ENCODE measurements at places on chromosomes 5 and 9.

- DNase-seq = no peak
Measured at GRCh38 chr5:112183103-112183711, 235.9 kb downstream of the EPB41L4A start.

DNA sequence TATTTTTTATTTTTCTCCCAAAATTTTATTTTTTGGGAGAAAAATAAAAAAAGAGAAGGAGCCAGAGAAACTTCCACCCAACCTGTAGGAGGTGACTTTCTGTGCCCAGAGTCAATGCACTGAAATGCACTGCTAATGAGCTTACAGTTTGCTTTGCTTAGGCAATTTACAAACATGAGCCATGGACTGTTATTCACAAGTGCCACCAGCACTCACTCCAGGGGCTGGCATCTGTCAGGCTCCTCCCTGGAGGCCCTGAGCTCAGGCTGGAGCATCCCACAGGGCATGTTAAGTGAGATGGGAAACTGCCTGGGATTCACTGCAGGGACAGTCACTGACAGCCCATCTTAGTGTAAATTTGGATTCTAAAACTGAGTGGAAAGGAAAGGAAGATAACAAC, 74.9 kb downstream of the FANCC start:
- no peak for DNase-seq

GRCh38 chr5:139561655-139562451, 714 bp downstream of the UBE2D2 start:
- no peak for DNase-seq

DNA sequence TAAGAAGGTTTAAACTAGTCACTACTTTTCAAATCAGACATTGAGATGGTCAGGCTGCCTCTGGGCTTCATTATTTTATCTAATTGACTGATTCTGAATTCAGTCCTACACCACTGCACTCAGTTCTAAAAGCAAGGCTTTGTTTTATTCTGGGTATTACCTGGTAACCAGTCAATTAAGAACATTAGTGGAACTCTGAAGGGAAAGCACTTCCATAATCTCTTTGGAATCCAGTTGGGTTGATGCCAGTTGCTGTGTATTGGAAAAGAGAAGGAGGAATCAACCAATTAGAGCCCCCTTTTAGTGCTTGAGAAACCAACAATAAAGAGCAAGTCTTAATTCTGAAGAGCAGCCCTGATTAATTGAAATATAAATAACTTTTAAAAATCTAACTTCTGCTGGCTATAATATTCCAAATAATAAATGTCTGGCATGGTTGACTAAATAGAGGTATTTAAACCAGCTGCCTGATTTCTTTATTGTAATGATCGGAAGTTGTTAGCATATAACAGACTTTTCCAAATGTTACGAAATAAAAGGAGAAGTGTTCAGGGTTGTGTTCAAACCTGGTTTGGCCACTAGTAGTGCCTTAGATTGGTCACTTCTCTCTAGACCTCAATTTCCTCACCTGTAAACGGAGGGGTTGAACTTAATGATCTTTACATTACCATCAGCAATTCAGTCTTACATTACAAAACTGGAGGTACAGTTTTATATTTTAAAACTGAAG, 32.0 kb downstream of the CPEB4 start:
- DNase-seq = no peak

GRCh38 chr9:28051559-28052503, 478.6 kb upstream of the C9orf72 start:
- no peak for DNase-seq

- DNase-seq = no peak
Measured at GRCh38 chr9:96844040-96844439, 10.3 kb downstream of the ZNF782 start.

DNA sequence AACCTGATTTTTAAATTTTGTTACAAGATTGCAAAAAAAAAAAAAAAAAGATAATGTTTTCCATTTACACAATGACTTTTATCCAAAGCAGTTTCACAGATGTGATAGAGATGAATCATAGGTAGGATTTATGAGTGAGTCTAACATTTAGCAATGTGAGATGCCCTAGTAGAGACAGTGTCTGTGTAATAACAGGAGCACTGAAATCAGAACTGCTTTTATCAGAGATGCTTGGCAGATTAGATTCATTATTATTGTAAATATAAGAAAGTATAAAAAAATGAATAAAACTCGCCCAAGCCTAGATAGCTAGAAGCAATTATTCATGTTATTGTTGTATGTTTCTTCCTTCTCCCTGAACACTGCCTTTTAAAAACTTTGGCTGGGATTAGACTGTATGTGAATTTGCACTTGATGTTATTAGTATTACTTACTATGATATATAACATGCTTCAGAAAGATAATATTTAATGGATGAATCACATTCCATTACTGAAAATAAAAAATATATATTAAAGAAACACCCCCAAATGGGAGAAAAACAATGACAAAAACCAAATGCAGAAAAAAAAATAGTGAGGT, 567.3 kb upstream of the KLF4 start:
- no peak for DNase-seq

GRCh38 chr5:159337016-159337955, 7.0 kb upstream of the IL12B start:
- DNase-seq = peak; percentile 37

DNA sequence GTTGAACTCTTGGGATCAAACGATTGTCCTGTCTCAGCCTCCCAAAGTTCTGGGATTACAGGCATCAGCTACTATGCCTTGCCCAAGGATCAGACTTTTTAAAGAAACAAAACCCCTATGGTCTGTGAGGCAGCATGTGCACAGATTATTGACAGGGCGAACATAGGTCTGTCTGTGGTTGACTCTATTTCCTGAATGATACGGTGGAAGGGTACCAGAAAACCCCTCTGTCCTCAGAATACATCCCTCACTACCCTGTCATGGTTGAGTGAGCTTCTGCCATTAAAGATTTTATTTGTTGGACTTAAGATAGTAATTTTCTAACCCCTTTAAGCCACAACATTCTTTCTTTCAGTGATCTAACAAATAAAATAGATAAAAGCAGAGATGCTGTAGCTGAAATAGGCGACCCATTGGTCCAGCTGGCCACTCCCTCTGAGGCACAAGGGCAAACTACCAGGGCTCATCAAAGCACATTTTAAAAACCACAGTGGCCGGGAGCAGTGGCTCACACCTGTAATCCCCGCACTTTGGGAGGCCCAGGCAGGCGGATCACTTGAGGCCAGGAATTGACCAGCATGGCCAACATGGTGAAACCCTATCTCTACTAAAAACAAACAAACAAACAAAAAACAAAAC, 84.9 kb upstream of the ANKRD55 start:
- no peak for DNase-seq

GRCh38 chr9:121289772-121290370, 21.9 kb downstream of the GSN start:
- DNase-seq = no peak

DNA sequence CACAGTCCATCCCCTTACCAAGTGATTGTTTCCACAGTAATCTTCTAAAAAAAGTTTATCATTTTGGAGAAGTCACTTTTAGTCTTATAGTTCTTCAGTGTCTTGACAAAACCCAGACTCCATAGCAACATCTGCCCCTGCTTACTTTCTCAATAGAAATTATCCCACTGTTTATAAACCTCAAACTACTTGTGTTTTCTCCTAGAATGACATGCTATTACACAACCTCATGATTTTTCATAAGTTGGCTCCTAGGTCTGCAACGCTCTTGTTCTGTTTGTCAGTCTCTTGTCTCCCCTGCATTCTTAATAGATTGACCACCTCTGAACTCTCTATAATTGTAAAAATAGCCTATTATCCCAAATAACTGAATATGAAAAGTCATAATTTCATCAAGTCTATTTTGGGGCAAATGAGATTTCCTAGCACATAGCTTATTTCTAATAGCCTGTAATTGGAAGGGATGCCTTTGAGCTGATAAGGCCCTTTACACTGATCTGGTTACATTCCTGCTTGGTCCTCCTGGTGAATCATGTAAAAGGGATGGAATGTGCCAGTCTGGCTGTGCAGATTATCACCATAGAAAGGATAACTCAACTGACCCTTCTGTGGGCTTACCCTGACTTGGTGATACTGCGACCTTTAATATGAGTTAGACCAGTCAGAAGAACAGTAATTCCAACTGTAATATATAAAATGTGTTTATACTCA, 69.6 kb downstream of the CHSY3 start:
- no peak for DNase-seq

DNA sequence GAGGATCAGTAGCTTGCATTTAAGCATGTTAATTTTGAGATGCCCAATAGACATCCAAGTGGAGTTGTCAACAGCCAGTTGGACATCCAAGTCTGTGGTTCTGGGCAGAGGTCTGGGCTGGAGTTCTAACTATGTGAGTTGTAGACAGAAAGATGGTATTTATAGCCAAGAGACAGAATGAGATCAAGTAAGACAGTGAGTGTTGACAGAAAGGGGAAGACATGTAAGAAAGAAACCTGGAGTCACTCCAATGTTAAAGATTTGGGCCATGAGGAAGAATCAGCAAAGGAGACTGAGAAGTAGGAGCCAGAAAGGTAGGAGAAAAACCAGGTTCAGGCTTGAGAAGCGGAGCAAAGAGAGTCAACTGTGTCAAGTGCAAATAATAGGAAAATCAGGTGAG, 95.5 kb upstream of the PUM3 start:
- no peak for DNase-seq

DNA sequence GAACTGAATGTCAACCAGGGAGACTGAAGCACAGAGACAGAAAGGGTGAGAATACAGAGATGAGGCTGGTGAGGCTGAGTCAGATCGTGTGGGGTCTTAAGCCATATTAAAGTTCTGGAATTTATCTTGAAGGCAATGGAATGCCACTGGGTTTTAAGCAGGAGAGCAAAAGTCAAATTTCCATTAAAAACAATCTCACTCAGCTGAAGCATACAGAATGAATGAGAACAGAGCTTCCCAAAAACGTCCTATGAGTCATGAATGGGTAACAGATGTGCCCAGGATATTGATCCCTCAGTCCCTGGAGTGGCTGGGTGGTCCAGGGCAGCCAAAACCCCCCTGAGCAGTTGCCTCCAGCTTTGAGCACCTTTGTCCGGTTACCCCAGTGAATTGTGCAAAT, 44.9 kb downstream of the PFDN1 start:
- no peak for DNase-seq

DNA sequence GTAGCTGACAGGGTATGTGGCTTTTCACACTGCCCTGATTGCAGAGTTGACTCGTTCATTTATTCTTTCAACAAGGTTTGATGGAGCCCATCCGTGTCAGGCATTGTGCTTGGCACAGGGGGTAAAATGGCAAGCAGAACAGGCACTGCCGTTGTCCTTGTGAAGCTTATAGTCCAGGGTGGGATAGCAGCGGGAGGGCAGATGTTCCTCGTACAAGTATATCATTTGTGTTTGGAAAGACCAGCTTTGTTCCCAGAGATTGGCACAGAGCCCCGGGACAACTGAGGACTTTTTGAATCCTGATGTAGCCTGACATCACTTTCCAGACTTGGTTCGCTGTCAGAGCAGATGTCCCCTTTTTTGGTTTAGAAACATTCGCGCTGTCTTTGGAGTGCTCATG, 50.9 kb downstream of the MVB12B start:
- no peak for DNase-seq

DNA sequence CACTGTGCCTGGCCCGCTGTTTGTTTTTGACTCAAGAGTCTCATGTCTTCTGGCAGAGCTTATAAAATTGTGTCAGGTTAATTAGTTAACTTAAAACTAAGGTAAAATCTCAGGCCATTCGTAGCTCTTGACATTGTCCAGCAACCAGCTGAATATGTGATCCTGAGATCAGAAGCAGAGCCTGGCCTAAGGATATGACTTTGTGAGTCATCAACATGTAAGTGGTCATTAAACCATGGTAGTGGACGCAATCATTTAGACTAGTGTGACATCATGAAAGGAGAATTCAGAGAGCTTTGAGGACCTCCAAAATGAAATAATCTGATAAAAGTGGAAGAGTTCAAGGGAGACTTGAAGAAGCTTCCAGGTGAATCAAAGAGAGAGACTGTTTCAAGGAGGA, 23.3 kb downstream of the SPZ1 start:
- no peak for DNase-seq

GRCh38 chr5:146662229-146662628, 146.2 kb upstream of the GPR151 start:
- no peak for DNase-seq

DNA sequence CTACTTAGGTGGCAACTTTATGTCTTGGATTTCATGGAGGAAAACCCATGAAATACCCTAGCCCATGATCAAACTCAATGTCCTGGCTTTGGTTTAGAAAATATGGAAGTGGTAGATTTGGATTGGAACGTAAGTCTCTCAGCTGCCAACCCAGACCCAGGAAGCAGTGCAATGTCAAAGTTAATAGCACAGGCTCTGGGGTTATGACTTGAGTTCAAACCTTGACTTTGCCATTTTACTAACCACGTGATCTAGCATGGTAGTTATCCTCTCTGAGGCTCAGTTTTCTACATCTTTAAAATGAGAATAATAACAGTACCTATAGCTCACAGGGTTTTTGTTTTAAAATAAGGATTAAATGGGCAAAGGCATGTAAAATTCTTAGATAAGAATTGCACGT, 13.8 kb downstream of the FYB1 start:
- DNase-seq = no peak

DNA sequence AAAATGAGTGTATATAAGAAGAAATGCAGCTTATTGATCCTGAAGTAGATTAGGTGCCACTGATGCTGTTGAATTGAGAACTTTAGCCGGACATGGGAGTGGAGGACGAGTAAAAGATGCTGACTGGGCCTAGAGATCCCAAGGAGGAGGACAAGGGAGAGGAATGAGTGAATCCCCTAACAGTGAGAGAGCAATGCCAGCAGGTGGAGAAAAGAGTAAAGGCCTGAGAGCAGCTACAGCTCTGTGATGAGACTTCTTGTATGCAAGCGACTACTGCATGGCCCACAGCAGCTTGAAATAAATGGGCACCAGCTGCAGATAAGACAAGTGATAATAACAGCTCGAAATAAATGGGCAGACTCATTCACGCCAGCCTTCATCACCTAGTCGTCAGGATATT, 44.5 kb upstream of the JMY start:
- no peak for DNase-seq

- no peak for DNase-seq
Measured at GRCh38 chr9:21428235-21428634, 12.0 kb upstream of the IFNA1 start.

GRCh38 chr5:145629047-145629446, 206.1 kb downstream of the PRELID2 start:
- DNase-seq = no peak

GRCh38 chr5:107533910-107534876, 136.5 kb downstream of the EFNA5 start:
- DNase-seq = no peak

- DNase-seq = no peak
Measured at GRCh38 chr5:80057099-80057498, 22.0 kb downstream of the THBS4 start.

- DNase-seq = no peak
Measured at GRCh38 chr9:20940447-20941173, 90.8 kb downstream of the HACD4 start.
